Airway epithelial cell (primary cell): ENCODE measurements at places on chromosomes 7 and 10. TPM values are rescaled to one million over a fixed set of nuclear protein-coding genes. Genes with fewer than 3 reads are reported as not detected.

CRTAC1 gene
- not detected in 2 replicates for total RNA-seq

GPNMB gene
- 0.98 and 1.4 TPM in 2 replicates for total RNA-seq

TFEC gene
- total RNA-seq: not detected in 2 replicates

CAMK2B gene
- 0.14 TPM in 1 of 2 replicates, not detected in the other for total RNA-seq

PLEKHS1 gene
- not detected in 2 replicates for total RNA-seq

PLXNA4 gene
- total RNA-seq: 0.07 TPM in 1 of 2 replicates, not detected in the other

STEAP4 gene
- total RNA-seq: 0.92 and 0.93 TPM in 2 replicates

ADAM22 gene
- 0.05 and 0.07 TPM in 2 replicates for total RNA-seq

TRPV5 gene
- total RNA-seq: not detected in 2 replicates

TAS2R41 gene
- not detected in 2 replicates for total RNA-seq

ANXA8 gene
- total RNA-seq: 189 and 221 TPM in 2 replicates

PON1 gene
- total RNA-seq: not detected in 2 replicates

AEBP1 gene
- total RNA-seq: 1.6 and 3.1 TPM in 2 replicates

CYP26C1 gene
- total RNA-seq: not detected in 2 replicates

NKX1-2 gene
- total RNA-seq: 3.3 and 4.0 TPM in 2 replicates

DMBT1 gene
- 0.07 TPM in 1 of 2 replicates, not detected in the other for total RNA-seq

SPDYE2 gene
- not detected in 2 replicates for total RNA-seq

RHOBTB1 gene
- total RNA-seq: 4.8 and 13.8 TPM in 2 replicates

CYP3A7 gene
- total RNA-seq: not detected in 2 replicates

RNF148 gene
- not detected in 2 replicates for total RNA-seq

CFAP58 gene
- total RNA-seq: 0.05 and 0.28 TPM in 2 replicates

NUDCD3 gene
- total RNA-seq: 41.0 and 48.9 TPM in 2 replicates

TMEM176B gene
- total RNA-seq: not detected in 2 replicates

OPALIN gene
- not detected in 2 replicates for total RNA-seq

FXYD4 gene
- not detected in 2 replicates for total RNA-seq
